Stimulated activated CD8-positive, alpha-beta memory T cell treated with anti-CD3 and anti-CD28 coated beads, Interleukin-15, amount 100 ng/mL, for 1 hour (primary cell): ENCODE measurements at places on chromosomes 13 and 19.

DNA sequence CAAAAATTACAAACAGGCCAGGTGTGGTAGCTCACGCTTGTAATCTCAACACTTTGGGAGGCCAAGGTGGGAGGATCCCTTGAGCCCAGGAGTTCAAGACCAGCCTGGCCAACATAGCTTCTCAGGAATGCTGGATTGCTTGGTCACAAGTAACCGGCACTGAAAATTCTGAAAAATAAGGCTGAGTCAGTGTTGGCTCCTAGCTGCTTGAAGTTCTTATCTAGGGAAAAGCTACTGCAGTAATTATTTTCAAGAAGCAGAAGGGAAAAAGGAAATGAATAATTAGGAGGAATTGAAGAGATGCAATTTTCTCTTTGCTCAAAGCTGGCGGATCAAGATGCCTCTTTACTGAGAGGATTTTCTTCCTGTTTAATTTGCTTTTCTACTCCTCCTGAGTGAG, 75.0 kb upstream of the GTF3A start:
- DNase-seq = no peak

DNA sequence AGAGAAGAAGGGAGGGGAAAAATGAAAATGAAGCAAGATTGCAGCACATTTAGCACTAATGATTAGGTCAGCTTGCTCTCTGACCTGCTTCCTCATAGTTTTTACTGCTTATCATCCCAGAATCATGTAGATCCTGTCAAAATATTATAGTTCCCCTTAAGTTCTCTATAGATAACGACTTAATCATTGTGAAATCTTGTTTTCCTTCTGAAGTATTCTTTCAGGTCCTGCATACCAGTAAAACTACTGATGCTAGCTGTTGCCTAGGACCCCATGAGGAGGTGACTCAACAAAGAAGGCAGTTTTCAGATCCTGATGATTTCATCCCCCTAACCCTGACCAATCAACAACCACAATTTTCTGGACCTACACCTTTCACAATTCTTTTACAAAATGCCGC, 1131.7 kb downstream of the SLITRK5 start:
- no peak for DNase-seq

DNA sequence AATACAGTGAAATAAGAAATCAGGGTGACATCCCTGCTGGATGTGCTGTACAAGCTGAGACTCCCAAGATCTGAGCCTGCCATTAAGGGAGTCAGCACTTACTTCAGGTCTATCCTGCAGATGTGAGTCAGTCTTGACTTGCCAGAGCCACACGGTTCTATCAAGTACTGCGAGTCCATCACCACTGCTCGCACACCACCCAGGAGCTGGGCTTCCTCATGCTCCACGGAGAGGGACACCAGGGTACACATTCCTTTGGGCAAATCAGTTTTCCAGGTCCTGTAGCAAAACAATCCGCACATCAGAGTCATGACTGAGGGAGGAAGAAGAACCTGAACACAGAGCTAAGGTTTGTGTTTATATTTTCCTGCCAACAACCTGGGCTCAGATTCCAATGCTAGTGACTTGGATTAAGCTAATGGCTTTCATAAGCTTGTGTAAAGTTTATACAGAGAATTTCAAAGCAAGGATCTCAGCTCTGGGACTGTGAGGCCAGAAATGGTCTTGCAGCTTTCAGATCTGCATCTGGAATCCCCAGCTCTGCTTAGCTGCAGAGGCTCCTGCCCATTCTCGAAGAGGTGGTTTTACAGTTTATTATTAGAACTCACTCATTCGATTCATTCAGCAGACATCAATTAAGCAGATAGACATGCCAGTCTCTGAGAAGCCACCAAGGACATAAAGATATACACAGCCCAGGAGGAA, 90.6 kb downstream of the KL start:
- no peak for DNase-seq

GRCh38 chr13:73816702-73817101, 317.5 kb downstream of the KLF12 start:
- DNase-seq = no peak

- no peak for DNase-seq
These were observed 8.7 kb upstream of the SPC24 start for GRCh38 chr19:11164296-11164695.

DNA sequence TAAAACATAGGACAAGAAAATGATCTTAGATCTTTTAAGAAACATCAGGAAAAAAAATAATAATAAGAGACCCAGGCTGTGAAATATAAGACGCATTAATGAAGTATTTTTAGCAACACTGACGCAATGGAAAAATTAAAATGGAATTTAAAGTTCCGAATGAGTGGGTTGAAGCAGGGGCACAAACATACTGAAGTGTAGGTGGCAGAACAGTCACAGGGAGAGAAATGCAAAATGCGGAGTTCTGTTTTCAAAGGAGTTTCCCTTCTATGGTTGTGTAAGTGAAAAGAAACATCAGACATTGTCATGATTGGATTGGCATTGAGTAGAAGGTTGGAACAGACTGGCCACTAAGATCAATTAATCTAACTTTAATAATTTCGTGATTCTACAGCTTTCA, 159.8 kb downstream of the CYSLTR2 start:
- no peak for DNase-seq

GRCh38 chr13:100014621-100015020, 33.0 kb downstream of the ZIC2 start:
- no peak for DNase-seq

- no peak for DNase-seq
These were observed 300.7 kb downstream of the LMO7 start for GRCh38 chr13:75936791-75937190.

DNA sequence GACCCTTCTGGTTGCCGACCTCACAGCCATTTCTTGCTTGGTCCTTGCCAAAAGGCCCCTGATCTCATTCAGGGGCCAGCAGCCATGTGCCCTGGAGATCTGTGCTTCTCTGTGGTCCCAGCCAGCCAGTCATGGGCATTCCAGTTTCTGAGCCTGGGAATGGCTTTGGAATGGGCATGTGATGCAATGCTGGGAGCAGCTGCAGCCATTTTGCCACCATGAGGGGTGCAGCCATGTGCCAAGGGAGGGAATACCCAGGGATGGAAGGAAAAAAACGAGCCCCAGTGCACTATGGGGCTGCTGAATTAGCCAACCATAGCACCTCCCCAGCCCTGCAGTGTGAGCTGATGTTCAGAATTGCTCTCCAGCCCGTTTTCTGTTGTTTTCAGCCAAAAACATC, 26.3 kb downstream of the F2RL3 start:
- DNase-seq = no peak

DNA sequence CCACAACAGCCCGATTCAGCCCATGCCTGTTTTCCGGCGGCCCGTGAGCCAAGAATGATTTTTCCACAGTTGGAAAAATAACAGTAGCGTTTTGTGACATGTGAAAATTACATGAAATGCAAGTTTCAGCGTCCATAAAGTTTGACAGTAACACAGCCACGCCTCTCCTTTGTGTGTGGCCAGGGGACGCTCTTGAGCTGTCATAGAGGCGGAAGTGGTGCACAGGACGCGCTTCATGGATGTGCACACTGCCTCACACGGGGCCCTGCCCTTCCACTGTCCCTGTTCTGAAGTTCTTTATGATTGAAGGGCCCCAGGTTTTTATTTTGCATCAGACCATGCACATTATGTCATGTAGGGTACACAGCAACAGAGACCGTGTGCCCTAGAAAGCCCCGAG, 12.4 kb upstream of the ELAVL1 start:
- DNase-seq = no peak

DNA sequence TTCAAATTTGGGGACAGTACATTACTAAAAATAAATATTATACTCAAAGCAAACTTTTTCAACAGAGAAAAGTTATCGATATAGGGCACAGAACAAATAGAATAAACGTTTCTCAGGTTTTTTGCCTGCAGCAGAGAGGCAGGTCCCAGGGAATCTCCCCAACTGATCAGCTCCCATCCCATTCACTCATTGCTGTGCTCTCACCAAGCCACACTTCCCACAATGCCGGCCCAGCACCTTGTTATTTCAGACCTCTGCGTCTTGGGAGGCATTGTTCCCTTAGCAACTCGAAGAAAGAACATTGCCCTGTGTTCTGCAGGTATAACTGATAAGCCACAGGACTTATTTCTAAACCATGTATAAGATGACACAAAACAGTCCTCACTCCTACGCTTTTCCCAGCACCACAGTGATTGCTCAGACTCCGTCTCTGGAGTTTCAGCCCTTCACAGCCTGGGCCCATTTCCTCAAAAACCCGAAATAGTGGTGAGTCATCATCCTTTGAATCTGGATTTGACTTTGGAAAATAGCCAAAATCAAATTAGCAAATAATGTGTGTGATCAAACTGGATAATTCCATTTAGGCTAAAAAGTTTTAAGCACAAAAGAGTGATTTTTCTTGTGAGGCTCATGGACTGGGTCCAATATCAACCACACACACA, 100.4 kb downstream of the DCLK1 start:
- no peak for DNase-seq

DNA sequence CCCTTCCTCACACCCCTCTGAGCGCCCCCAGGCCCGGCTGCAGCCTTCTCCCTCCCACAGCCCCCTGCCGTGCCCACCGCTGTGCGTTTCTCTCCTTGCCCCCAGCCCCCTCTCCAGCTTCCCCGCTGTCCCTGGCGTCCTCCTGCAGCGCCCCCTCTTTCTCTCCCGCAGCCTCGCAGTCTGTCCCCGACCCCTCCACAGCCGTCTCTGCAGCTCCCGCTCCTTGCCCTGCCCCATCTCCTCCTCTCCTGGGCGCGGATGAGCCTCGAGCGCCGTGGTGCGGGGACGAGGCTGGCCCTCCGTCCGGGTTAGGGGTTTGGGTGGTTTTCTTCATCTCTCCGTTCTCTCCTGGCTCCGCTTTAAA, 1.1 kb downstream of the KMT5C start:
- DNase-seq = no peak

- no peak for DNase-seq
These were observed 11.4 kb downstream of the SBNO2 start for GRCh38 chr19:1162404-1163282.

- no peak for DNase-seq
These were observed 164.2 kb downstream of the ABCC4 start for GRCh38 chr13:95137096-95137495.

DNA sequence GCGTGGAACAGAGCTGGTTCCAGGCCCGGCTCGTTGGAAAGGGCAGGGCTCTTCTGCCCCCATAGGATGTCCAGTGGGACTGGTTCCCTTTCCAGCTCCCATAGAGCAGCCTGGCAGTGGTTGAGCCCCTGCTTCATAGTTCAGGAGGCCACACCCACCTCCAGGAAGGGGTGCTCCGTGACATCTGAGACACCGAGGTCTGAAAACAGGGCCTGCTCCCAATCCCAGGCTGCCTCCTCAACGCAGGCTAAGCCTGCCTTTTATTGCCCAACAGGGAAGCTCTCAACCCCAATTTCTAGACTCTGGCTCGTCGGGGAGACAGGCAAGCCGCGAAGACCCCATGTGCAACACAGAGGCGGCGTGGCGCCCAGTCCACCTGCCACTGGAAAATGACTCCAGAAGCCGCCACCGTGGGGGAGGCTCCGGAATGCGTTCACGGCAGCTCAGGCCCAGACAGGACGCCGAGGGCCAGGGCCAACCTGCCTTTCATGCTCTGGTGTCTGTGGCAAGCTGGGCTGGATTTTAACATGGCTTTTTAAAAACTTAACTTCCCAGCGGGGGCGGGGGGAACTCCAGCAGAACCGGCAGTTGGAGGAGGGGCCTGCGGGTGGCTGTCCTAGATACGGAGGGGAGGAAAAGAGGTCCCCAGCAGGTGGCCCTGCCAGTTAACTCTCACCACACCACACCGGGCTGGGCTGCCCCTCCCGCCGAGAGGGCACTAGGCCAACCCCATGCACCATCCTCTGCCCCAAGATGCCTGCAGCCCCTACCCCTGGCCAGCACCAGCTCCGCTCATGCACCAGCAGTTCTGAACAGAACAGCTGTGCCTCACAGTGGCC, 17.9 kb upstream of the TINCR start:
- no peak for DNase-seq

GRCh38 chr13:32852526-32852925, 163.7 kb upstream of the KL start:
- no peak for DNase-seq

DNA sequence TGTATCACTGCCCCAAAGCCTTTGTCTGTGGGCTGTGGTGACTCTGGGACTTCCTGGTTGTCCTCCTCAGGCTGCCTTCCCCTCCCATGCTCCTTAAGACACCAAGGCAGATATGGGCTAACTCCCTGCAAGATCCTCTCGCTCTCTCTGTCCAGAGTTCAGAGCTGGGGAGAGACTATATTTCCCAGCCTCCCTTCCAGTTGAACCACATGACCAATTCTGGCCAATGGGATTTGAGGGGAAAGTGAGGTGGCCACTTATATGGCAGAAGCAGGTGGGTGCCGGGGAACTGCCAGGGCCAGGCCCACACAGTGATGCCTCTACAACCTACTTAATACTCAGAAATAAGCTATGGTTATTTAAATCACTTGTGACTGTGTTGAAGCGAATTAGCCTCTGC, 16.2 kb upstream of the ANGPTL8 start:
- no peak for DNase-seq

DNA sequence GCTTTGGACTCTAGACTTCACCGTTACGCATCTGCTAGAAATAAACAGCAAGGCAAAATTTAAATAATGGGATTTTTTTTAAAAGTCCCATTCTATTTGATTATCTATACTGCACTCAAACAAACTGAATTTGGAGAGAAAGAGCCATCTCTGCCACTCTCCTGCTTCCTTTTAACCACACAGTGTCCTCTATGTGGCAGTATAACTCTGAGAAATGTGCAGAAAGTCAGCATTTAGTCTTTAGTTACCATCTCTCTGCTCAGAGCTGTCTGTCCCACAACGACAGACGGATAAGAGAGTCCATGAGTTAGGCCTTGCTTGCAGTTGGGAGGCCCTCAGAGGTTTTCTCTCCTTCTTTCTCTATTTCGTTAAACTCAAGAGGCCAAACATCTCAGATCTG, 21.2 kb downstream of the CCNA1 start:
- no peak for DNase-seq

DNA sequence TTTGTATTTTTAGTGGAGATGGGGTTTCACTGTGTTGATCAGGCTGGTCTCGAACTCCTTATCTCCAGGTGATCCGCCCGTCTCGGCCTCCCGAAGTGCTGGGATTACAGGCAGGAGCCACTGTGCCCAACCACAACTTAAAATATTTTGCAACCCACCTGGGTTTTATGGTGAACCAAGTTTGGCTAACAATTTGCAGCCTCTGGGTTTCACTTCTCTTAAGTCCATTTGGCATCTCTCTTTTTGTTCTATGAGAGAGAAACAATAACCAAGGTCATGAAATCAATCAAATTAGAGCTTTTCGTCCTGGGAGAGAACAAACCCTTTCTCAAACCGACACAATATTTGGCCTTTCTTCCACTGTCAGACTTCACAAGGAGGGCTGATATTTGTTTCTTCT, 5.6 kb upstream of the SMAD9 start:
- DNase-seq = no peak

DNA sequence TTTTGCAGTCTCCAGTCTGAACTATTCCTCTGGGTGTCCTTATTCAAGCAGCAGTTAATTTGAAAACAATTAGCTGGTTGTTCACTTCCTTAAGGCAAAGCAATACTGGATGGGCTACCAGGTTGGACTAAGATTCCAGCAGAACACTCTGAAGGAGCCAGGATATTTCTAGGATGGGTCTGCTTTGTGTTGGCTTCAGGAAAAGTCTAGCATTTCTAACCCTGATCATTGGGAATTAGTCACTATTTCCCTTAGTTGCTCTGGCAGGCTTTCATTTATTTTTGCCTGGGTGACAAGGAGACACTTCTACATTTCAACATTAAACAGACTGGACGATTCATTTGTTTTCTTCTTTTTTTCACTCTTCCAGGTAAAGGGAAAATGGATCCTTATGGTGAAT, 228.4 kb downstream of the ENOX1 start:
- no peak for DNase-seq

- DNase-seq = no peak
These were observed 1.2 kb upstream of the SLC25A42 start for GRCh38 chr19:19062454-19063182.
